ENCODE measurements at places on chromosomes 6 and 20. TPM values are rescaled to one million over a fixed set of nuclear protein-coding genes. Genes with fewer than 3 reads are reported as not detected.

GRCh38 chr6:50549475-50549874 is 163.9 kb upstream of the TFAP2D start:
- H3K4me3 ChIP-seq: no peak overlapping the region
- DNase-seq: no peak
- no peak overlapping the region for H3K27ac ChIP-seq

GRCh38 chr20:50288128-50288623 is 97.5 kb downstream of the CEBPB start:
- no peak overlapping the region for H3K4me3 ChIP-seq
- H3K36me3 ChIP-seq: no peaks in the 10 kb centered on the region
- no peaks in the 10 kb centered on the region for H3K27me3 ChIP-seq
- H3K27ac ChIP-seq: no peak overlapping the region
- no peak for DNase-seq

DNA sequence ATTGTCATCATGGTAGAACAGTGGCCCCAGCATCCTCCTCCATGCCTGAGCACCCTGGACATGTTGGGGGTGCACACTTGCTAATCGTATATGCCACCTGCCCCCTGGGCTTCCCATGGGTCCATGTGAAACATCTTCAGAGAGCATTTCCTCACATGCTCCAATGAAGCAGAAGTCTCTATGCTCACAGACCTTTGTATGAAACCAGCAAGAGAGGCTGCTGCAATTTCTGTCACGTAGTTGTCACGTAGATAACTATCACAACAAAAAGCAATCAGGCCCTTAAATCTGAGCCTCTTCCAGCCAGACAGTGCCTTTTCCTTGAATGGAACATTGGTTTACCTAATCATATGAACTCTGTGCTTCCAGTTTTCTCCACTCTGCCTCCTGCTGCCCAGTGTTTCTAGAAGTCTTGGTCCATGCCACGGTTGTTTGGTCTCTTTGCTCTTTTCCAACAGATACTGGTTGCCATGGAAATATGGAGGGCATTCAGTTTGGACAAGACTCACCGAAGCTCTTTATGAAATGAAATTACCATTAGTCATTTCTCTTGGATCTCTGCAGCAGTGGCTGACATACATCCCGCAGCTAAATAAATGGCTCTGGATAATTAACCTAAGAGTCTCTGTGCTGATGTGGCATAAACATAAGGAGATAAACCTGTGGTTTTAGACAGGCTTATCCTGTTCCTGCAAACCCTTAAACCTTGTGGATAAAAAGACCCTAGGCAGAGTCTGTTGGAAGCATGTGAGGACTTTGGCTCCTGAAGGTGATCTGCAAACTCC is 172.8 kb upstream of the SYNDIG1 start:
- H3K27me3 ChIP-seq: no peaks in the 10 kb centered on the region
- H3K27ac ChIP-seq: no peak overlapping the region
- no peak for DNase-seq
- H3K4me1 ChIP-seq: no peaks in the 10 kb centered on the region

The PRDM13 gene
- total RNA-seq: not detected

The C2 gene
- total RNA-seq: 2.7 TPM

The CEP85L gene
- 22.5 TPM for total RNA-seq
